Stimulated activated CD8-positive, alpha-beta memory T cell treated with anti-CD3 and anti-CD28 coated beads, Interleukin-4, amount 100 ng/mL, for 4 hours (primary cell): ENCODE measurements at places on chromosomes 16 and 17.

DNA sequence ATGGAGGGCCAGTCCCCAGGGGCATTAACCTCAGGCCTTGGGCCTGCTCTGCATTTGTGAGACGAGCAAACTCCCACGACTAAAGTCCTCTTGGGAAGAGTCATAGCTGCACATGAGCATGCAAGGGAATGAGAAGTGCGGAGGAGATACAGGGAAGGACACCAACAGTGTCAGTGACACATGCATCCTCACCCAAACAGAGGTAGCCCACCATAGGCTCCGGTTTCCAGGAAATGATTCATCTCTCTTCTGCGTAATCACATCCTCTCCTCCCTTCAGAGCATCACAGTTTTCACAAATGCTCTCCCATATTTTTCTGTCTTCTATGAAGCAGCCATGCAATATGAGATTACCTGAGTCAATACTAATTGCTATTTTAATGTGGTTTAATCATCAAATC is 725.7 kb upstream of the GOT2 start:
- DNase-seq, result no peak

GRCh38 chr16:88803264-88803987 is at the start of gene CDT1:
Gene CDT1, plus strand, starts transcription at chr16:88803789. Its CDS starts 43 bp downstream, at chr16:88803832.
- peak; percentile 56 for DNase-seq

DNA sequence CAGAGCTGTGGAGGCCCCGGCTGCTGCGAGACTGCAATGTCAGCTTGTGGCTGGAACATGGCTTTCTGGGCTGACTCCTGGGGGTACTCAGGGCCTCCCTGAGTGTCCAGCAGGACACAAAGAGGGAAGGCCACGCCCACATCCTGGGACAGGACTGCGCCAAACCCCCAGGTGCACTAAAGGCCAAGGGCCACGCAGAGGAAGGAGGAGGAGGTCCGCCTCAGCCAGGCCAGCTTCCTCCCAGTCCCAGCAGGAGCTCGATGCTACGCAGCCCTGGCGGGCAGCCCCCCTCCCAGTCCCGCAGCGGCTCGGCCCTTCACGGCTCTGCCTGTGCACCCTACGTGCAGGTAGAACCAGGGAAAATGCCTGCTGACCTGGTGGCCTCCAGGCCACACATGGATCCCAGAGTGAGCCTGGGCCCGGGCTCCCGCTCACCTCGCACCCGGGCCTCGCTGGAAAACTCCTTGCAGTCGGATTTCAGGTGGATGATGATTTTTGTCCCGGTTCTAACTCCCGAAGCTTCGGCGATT is 21.2 kb downstream of the DNASE1 start:
- DNase-seq, result no peak

- DNase-seq, result peak; percentile 17
These were observed 5.3 kb upstream of the ZNF689 start for GRCh38 chr16:30615358-30616091.

- no peak for DNase-seq
These were observed 51.0 kb upstream of the WSB1 start for GRCh38 chr17:27242951-27243350.

DNA sequence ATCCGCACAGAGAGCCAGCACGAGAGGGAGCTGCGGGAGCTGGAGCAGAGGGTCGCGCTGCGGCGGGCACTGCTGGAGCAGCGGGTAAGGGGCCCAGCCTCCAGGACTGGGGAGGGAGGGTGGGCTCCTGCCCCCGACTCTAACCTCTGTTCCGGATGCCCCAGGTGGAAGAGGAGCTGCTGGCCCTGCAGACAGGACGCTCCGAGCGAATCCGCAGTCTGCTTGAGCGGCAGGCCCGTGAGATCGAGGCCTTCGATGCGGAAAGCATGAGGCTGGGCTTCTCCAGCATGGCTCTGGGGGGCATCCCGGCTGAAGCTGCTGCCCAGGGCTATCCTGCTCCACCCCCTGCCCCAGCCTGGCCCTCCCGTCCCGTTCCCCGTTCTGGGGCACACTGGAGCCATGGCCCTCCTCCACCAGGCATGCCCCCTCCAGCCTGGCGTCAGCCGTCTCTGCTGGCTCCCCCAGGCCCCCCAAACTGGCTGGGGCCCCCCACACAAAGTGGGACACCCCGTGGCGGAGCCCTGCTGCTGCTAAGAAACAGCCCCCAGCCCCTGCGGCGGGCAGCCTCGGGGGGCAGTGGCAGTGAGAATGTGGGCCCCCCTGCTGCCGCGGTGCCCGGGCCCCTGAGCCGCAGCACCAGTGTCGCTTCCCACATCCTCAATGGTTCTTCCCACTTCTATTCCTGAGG is 4.4 kb downstream of the HIRIP3 start:
- no peak for DNase-seq

DNA sequence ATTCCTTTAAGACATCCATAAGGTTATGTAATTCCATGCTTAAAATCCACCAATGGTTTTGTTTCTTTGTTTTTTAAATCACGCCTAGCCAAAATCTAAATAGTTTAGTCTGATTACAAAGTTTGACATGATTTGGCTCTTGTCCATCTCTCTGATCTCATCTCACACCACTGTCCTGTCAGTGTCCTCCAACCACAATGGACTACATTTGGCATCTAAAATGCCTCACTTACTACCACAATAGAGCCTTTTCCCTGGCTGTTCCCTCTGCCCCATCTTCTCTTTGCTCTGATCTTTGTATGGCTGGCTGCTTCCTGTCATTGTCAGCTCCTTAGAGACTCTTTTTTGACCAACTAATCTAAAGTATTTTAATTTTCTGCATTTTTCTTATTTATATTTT is 157.2 kb downstream of the MYO1D start:
- no peak for DNase-seq

GRCh38 chr17:63069245-63069644 is 103.2 kb downstream of the TANC2 start:
- no peak for DNase-seq

- DNase-seq, result peak; percentile 43
These were observed 5.3 kb upstream of the WDR24 start for GRCh38 chr16:695355-696089.

- DNase-seq, result no peak
These were observed 26.5 kb upstream of the ZNF469 start for GRCh38 chr16:88356124-88356726.

DNA sequence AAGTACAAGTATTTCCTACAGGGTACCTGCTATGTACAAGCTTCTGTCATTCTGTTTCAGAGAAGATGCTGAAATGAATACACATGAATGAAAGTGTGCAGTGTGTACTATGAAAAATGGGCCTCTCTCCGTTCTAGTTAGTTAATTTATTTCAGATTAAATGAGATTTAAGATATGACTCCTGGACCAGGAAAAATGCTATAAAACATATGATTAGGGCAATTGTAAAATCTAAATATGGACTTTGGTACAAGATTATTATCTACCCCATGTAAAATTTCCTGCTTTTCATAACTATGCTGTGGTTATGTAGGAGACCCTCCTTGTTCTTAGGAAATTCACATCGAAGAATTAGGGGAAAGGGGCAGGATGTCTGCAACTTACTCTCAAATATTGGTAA is 28.9 kb downstream of the MYO1D start:
- DNase-seq, result no peak

DNA sequence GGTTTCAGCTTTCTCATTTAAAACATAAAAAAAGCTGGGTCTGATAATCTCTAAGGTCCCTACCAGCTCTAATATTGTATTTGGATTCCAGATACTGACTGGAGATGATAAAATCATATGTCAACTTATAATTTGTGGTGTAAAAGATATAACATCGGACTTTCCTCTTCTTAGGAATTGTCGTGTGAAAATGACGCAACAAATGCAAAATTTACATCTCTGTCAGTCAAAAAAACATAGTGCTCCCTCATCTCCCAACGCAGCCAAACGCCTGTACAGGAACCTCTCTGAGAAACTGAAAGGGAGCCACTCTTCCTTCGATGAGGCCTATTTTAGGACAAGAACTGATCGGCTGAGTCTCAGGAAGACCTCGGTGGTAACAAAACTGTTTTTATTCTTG is 197.3 kb downstream of the ANKFN1 start:
- DNase-seq, result no peak

- DNase-seq, result peak; percentile 93
These were observed 19.5 kb downstream of the CD7 start for GRCh38 chr17:82297714-82298537.

DNA sequence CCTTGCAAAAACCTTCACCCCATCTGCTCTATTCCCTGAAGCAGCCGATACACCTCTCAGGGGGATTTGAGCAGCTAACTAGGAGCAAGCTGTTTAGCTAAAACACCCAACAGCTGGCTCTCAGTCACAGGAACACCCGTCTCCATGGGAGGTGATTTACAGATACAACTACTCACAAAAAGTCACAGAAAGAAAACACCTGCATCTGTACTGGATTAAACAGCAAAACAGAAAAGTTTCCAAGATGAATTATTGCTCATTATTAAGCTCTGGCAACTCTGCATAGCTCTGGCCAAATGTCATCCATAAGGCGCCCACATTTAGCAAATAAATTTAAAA is 22.3 kb downstream of the GJC1 start:
- DNase-seq, result no peak

GRCh38 chr17:19736071-19736470 is 12.0 kb downstream of the ALDH3A1 start:
- no peak for DNase-seq

DNA sequence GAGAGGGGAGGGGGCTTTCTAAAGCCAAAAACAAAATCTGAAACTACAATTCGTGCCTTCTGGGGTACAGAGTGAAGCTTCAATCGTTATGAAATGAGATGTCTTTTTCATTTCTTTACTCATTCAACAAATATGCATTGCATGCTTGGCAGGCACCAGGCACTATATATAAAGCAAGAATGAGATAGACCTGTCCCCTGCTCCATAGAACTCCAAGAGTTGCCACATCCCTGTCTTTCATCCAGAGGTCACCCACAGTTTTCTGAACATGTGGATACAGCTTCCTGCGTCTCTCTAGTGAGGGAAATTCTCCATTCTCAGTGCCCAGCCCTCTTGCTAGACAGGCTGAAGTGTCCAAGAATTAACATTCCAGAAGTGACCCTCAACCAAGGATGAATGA is 343.2 kb upstream of the MAF start:
- no peak for DNase-seq

GRCh38 chr17:17844079-17844478 is 7.3 kb upstream of the SREBF1 start:
- no peak for DNase-seq

DNA sequence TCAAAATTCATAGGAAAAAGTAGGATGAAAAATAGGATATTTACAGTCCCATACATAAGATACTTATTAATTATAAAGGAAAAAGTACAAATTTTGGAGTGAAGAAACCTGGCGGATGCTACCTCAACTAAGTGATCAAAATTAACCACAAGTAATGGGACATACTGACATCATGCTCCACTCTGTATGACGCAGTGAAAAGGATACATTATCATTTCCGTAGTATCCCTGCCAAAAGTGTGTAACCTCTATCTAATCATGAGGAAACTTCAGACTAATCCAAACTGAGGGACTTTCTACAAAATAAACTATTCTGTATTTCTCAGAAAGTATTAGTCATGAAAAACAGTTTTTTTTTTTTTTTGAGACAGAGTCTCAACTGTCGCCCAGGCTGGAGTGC is 60.5 kb downstream of the TRIM37 start:
- DNase-seq, result no peak

DNA sequence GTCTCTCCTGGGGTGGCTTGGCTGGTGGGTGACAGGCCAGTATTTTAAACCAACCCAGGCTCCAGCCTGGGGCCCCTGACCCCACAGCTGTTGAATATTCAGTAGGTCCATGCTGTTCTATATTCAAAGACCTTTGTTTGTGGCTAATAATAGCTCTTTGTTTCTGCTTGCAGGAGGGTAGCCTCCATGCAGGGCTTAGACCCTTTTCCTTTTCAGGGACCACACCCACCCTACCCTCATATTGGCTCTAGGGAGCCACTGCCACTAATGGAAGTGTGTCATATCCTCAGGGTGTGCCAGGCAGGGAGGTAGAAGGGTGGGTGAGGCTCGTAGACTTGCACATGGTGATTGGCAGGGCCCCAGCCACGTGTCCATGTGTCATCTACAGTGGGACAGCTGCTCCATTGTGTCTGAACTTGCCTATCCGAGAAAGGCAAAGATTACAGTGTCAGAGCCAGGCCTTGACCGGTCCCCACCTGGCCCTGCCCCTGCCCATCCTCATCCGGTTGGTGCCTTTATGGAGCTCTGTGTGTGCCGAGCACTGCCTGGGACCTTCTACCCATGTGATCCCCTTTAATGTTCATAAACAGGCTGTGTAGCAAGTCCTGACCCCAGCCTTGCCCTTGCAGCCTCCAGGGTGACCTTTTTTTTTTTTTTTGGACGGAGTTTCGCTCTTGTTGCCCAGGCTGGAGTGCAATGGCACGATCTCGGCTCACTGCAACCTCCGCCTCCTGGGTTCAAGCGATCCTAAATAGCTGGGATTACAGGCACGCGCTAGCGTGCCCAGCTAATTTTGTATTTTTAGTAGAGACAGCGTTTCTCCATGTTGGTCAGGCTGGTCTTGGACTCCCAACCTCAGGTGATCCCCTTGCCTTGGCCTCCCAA is 22.1 kb downstream of the TMC7 start:
- no peak for DNase-seq

DNA sequence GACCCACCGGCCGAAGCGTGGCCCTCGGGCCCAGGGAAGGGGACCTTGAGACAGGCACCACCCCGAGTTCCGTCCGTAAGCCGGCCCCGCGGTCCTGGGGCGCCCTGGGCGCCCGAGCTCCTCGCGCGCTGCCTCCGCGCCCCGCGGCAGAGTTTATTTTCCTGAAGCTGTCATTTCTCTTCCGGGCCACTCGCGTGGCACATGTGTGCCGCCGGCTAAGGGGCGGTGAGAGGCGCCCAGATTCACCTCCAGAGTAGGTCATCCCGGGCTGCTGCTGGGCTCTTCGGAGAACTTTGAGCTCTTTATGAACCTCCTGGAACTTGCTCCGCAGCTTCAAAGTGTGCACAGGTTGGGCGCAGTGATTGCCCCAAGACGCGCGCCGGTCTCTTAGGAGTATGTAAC is 489 bp downstream of the ZC3H18 start:
- DNase-seq, result no peak
